T-helper 2 cell treated with Interferon-gamma antibody and Interleukin-4, amounts not matched to agents 5 μg/mL and 100 μg/mL, for 36 hours (primary cell): ENCODE measurements at places on chromosomes 6 and 20.

DNA sequence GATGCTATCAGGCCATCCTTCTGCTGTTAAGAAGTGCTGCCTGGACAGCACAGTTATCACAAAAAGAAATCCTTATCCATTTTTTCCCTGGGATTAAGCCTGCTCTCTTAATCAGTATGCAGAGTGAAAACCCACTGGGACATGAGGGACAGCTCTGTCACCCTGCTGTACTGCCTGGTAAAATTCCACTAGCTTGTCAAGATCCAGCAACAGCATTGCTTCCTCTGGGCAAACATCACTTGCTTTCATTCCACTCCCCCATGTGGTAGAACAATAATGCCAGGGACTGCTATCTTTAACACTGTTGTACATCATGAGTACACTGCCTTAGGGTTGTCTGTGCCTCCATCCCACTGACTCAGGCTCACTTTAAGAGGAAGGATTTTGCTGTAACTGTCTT lies 331.3 kb downstream of the KIF16B start:
- DNase-seq = no peak

DNA sequence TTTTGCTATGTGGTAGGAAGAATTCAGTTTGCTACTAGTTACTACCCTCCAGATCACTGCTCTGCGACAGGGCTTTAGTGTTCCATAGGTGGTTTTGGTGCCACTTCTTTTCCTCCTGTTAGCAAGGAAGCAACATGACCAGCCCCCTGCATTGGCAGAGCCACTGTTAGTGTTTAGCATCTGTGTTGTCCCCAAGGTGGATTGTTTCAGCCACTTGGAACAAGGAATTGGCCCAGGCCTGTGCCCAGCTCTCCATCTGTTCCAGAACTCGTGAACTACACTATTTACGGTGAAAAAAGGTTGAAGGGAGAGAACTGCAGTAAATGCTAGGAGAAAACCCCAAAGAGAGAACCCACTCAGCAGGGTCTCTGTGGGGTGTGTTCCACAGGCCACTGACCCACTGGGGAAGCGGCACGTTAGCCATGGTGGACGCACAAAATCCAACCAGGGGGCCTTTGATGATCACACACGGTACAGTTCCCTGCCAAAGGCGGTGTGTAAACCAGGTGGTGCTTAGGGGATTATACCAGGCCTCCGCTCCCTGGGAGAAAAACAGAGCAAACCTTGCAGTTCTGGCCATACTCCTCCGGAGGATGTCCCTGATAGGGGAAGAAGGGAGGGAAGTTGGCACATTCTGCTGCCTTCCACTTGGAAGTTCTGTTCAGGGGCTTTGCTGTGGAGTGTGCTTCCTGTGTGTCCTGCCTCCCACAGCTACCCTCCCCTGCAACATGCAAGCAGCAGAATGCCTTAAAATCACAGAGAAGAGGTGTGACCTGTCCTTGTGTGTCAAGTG lies 72.3 kb downstream of the LYRM2 start:
- no peak for DNase-seq

- no peak for DNase-seq
These were observed 171.4 kb downstream of the PACRG start for GRCh38 chr6:162899148-162899547.

DNA sequence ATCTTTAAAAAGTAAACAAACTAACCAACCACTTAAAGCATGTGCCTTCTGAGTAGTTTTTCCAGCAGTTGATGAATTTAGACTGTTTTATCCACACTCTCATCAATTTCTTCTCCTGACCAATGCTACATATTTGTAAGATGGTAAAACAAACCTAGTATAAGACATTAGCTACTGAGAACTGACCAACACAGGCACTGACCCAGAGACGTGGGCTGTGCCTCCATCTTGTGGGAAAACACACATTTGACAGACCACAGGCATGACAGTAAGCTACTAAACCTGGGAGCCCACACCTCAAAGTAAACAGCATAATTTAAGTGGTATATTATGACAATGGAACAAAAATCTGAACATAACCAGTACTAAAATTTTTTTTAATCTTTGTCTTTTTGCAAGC lies 121.4 kb upstream of the NRSN1 start:
- no peak for DNase-seq

DNA sequence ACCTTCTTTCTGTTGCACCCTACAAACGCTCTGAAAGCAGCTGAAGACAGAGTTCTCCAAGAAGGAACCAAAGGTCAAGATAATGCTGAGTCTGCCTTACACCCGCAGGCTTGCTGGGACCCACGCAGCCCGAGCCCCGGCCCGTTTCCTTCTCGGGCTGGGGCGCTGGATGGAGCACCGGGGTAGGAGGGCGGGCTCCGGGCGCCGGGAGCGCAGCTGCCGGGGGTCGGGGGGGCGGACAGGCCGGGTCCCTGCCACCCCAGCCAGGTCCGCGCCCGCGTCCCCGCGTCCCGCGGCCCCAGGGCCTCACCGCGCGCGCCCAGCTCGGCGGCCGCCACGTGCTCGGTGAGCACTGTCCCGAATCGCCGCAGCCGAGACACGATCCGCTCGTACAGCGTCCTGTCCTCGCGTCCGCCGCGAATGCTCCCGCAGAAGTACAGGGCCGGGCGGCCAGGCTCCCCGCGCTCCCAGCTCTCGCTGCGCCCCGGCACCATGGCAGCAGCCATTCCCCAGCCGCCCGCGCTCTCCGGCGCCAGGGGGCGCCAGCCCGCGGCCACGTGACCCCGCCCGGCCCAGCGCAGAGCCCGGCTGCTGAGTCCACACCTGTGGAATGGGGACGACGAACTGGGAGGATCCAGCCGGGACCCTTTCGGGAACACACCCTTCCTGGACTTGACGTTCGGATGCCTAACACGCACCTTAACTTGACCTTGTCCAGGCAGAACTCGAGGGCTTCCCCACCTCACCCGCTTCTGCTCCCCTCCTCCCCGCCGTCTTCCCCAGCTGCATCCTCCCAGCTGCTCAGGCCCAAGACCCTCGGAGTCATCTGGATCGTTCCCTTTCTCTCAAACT lies at the start of gene DNPH1:
Gene DNPH1 (minus strand): TSS at position 531 of the 852 bp plus-strand sequence. CDS start 25 bp downstream, at position 506.
- peak; percentile 81 for DNase-seq

DNA sequence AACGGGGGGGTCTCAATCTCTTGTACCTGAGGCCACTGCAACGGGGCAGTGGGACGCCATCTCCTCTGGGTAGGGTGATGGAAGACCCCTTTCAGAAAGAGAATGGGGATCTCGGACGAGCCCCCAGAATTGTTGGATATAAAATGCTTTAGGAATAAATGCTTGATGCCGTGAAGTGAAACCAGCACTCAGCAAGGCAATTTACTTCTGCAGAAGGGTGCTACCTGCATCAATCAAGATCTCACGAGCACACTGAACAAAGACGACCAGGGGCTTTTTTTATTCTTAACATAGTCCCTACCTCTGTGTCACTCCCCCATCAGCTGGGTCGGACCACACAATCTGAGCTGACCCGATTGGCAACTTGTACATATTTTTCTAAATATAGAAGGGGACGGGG lies 203.6 kb upstream of the TBX18 start:
- no peak for DNase-seq

DNA sequence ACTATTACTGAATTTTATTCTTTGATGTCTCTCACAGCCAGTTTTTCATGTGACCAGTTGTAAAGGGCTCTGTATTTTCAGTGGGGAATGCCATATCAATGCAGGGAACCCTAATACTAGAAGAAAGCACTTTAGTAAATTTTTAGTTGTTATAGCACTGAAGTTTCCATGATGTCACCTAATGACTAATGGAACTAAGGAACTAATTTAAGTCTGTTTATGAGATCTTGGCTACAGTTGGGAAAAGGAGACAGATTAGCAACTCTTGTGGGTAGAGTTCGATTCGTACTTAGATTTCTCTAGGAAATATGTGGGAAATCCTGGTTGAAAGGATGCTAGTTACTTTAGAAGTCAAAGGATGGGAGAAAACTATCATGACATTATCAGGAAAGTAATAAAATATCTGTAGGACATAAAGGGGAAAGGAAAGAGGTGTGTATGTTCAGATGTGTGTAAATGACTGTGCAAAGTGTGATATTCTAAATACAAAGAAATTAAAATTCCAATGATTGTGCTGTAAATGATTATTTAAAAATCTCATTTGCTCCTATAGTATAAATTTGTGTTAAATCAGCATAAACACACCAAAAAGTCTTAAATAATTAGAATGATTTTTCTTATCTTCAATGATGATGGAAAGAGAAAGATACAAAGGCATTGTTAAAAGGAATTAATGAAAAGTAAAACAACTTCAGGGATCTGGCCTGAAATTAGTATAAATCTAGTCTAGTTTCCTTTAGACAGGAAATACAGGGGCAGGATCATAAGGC lies 103.4 kb downstream of the LRRC1 start:
- no peak for DNase-seq

DNA sequence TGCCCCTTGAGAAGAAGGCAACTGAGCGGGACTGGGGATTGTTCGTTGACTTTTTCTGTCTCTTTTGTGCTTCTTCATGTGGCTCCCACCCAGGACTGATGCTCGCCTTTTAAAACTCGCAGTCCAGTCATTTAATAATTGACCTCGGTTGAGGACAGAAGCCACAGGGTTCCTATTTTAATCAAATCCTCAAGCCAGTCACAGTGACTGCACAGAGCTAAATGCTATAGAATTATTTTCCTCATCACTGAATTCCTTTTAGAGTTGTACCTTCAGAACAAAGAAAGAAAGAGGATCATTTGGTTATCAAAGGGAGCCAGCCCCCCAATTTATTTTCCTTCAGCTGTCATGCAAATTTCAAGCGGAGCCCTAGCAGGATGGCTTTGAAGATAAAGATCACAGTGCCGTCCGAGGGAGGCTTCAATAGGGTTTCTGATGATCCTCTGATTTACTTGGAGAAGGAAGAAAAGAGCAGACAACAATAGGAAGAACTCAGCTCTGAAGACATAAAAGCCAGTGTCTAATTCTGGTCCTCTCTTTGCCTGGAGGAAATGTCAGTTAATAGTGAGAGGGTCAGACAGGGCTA lies 186.6 kb downstream of the DOK5 start:
- no peak for DNase-seq

DNA sequence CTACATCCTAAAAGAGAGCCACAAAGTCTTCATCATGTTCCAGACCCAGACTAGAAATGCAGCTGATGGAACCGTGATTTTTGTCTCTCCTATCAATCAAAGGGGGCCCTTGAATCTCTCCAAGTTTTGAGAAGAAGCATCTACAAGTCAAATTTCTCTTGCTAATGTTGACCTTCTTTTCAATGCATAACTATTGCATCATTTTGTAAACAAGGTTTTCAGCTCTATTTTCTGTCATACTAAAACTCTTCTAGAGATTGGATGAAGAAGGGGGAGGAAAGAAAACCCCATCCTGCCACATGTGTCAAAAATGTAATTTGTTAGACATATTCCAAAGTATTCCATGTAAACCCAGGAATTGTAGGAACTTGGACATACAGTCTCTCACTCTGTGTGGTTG lies 169.2 kb downstream of the LMBRD1 start:
- DNase-seq = no peak

GRCh38 chr6:124775121-124775520 lies 187.1 kb upstream of the RNF217 start:
- no peak for DNase-seq

DNA sequence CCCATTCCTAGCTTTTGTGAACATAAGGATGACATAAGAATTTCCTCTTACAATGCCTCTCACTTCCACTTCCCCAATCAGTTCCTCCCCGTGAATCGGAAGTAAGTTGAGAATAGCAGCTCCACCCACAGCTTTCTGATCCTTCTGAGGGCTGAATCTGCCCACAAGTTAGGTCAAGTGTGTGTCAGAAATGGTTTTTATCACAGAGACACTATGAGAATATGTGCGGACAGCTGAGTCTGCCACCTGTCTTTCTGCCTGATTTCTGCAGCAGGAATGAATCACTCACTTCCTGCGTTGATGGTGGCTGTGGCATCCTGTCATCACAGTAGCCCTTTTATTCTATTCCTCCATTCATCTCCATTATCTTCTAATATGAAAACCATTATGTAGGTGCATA lies 70.2 kb downstream of the RIN2 start:
- DNase-seq = peak; percentile 37

GRCh38 chr20:58088105-58088504 lies 140.3 kb downstream of the ANKRD60 start:
- no peak for DNase-seq

- no peak for DNase-seq
These were observed 29.6 kb upstream of the DNAAF9 start for GRCh38 chr20:3436864-3437574.

DNA sequence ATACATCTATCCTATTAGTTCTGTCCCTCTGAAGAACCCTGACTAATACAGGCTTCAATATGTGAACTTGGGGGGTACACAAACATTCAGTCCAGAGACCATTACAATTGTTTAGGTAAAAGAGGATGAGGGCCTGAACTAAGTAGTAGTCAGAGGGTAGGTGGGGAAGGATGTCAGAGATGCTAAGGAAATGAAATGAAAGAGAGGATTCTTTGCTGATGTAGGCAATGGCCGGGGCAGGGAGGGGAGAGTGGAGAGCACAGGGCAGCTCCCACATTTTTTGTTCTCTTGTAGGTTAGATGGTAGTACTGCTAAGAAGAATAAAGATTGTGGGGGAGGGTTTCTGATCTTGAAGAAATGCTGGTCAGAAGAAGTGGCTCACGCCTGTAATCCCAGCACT lies 60.8 kb downstream of the SOX4 start:
- DNase-seq = no peak

GRCh38 chr20:24436160-24436559 lies 33.3 kb upstream of the SYNDIG1 start:
- DNase-seq = no peak

- peak; percentile 61 for DNase-seq
These were observed 37.8 kb upstream of the IGF2R start for GRCh38 chr6:159931112-159931511.

DNA sequence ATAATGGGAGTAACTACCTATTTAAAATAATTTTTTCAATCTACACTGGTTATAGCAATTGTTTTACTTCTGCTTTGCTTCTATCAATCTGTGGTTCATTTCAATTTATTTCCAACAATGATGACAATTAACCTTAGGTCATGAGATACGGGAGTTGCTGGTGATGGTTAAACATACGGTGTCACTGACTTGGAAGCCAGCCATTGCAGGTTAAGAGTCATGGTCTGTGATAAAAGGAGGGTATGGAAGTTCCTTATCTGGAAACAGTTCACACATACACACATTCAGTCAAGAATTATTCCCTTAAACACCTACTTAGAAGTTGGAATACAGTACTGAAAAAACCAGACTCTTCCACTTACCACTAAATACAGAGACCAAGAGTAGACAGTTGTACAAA lies 180.0 kb downstream of the KIF16B start:
- DNase-seq = no peak

DNA sequence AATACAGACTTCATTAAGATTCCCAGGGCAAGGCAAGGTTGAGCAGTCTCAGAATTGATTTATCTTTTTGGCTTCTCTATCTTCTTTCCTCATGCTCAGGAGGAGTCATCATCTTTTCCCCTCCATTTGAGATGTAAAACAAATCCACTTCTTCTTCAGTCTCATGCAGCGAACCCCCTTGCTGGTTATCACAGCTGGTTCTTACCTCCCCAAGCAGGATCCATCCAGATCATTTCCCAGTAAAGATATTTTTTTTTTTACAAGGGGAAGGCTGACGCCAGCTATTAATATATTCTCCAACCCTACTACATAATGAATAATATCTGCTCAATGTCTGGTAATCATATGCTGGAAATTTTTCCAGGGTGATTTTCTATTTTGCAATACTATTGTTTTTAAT lies 508.9 kb upstream of the NOX3 start:
- DNase-seq = no peak
